CD4-positive, alpha-beta T cell treated with Interleukin-17A for 1 hour (primary cell): ENCODE measurements at places on chromosomes 2 and 18.

DNA sequence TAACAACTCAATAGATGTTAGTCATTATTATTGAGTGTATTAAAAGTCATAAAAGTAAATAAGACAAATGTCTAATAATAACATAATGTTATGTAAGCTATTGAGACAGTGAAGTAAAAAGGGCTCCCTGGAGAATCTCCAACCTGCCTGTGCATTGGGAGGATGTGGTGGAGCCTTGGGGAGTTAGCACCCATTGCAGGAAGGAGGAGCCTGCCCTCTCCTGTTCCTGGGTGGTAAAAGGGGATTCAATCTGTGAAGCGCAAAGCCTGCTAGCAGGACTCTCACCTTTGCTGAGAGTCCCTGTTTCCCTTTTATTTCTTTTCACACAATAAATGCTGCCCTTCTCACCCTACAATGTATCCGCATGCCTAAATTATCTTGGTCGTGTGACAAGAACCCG is 206.1 kb downstream of the RAB3GAP1 start:
- DNase-seq, result no peak

DNA sequence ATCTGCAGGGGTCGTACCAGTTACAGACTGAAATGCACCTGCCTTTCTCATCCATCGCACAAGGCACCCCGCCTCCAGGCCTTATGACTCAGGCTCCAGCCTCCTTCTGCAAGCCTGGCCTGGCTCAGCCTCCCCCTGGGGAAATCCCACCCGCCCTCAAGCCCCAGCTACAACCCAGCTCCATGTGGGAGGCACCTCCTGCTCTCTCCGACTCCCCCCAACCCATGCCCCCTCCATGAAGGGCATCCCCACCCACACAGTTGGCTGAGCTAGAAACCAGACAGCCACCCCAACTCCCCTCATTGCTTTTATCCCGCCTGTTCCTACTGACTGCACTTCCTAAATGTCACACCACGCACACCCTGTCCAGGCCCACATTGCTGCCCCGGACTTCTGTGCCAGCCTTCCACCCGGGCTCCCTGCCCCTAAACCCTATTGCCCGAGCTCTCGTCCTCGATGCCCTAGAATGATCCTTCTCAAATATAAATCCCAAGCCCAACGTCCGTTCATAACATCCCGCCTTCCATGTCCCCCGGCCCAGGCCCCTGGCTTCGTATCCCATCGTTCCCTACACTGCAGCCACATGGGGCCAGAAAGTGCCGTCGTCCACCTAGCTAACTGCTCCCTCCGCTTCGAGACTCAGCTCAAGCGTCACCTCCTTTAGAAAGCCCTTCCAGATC is 9.9 kb downstream of the DNMT3A start:
- DNase-seq, result no peak

GRCh38 chr2:68412127-68412819 is 47.2 kb downstream of the PLEK start:
- DNase-seq, result no peak

- peak; percentile 60 for DNase-seq
Observed at GRCh38 chr2:105373895-105374401, 24.9 kb downstream of the FHL2 start.

- no peak for DNase-seq
Observed at GRCh38 chr18:24413148-24413547, 13.3 kb upstream of the IMPACT start.

GRCh38 chr2:41668529-41668928 is 379.3 kb upstream of the PKDCC start:
- no peak for DNase-seq

GRCh38 chr2:174682578-174683391 is 81.5 kb downstream of the CHRNA1 start:
- DNase-seq, result peak; percentile 68

DNA sequence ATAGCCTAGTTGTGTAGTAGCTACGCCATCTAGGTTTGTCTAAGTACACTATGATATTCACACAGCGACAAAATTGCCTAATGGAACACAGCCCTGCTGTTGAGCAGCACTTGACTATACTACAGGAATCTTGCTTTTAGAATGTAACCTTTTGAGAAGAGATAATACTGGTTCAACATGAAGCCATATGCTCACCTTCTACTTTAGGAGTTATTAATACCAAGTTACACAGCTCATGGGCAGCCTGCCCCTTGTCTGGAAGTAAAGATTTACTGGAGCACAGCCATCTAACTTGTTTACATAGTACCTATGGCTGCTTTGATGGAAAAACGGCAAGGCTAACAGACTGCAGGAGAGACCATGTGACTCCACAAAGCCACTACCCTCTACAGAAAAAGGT is 174.8 kb downstream of the DYM start:
- no peak for DNase-seq

DNA sequence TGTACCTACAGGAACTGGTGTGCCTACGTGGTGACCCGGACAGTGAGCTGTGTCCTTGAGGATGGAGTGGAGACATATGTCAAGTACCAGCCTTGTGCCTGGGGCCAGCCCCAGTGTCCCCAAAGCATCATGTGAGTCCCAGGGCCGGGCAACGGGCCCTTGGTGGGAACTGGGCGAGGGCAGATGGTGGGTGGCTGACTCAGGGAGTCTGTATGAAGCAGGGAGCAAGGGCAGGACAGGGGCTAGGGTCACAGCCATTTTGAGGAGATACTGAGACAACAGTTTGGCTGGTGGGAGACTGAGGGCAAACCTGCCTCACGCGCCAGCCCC is 1.7 kb downstream of the EMILIN1 start:
- no peak for DNase-seq

DNA sequence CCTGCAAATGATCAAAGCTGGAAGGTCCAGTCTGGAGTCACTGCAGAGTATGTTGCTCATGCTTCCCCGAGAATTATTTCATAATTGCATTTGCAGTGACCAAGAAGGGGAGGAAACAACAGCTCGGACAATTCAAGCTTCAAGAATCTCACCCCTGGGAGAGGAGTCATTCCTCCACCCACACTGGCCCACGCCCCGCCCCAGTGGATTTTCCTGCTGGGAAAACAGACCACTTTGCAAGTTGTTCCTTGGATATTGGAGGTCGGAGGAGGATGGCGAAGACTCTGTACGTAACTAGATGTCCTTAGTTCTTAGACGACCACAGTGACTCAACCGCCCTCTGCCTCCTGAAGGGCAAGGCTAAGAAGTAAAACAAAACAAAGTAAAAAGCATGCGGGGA is 159.4 kb downstream of the TPO start:
- no peak for DNase-seq

GRCh38 chr2:196555726-196556125 is 83.8 kb upstream of the CCDC150 start:
- no peak for DNase-seq

DNA sequence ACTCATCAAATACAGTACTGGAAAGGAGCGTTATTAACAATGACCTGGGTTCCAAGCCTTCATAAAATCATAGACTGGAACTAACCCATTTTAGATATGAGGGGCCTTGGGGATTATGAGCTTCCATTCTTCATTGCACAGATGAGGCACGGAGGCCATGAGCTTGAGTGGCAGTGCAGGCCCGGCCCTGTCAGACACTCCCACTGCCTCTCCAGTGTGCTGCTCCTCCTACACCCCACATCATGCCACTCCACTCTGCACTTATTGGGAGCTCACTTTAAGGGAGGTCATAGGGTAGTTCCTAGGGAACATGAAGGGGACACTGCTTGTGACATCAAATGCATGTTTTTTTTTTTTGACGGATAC is 77.9 kb downstream of the TSN start:
- no peak for DNase-seq

DNA sequence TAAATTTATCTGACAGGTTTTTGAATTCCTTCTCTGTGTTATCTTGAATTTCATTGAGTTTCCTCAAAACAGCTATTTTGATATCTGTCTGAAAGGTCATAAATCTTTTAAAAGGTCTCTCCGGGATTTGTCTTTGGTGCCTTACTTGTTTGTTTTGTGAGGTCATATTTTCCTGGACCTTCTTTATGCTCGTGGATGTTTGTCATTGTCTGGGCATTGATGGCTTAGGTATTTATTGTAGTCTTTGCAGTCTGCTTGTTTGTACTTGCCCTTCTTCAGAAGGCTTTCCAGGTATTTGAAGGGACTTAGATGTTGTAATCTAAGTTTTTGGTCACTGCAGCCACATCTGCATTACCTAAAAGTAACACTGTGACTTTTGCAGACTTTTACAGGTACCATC is 355.2 kb downstream of the PARD3B start:
- no peak for DNase-seq

DNA sequence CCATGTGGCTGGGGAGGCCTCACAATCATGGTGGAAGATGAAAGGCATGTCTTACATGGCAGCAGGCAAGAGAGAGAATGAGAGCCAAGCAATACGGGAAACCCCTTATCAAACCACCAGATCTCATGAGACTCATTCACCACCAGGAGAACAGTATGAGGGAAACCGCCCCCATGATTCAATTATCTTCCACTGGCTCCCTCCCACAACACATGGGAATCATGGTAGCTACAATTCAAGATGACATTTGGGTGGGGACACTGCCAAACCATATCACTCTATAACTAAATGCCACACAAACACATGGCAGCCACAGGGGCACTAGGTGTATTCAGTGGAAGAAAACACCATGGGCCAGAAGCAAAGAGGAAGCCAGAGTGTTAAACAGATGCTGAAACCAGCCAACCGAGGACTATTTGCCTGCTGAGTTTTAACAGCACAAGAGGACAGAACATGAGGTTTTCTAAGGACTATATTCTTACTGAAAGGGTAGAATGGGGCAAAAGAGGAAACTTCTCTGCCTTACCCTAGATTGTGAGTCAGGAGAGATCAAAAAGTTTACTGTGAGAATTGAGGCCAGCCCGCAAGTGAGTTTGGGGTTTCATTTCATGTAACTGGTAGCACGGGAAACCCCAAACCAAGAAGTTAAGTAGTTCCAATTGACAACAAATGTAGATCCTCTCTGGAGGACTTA is 49.2 kb downstream of the SIGLEC15 start:
- peak; percentile 69 for DNase-seq

- DNase-seq, result no peak
Observed at GRCh38 chr2:100998235-100998573, 3.9 kb upstream of the RPL31 start.

- no peak for DNase-seq
Observed at GRCh38 chr2:121650315-121650930, 1.2 kb upstream of the CLASP1 start.

- DNase-seq, result no peak
Observed at GRCh38 chr2:239116456-239117246, 268.8 kb downstream of the TWIST2 start.

DNA sequence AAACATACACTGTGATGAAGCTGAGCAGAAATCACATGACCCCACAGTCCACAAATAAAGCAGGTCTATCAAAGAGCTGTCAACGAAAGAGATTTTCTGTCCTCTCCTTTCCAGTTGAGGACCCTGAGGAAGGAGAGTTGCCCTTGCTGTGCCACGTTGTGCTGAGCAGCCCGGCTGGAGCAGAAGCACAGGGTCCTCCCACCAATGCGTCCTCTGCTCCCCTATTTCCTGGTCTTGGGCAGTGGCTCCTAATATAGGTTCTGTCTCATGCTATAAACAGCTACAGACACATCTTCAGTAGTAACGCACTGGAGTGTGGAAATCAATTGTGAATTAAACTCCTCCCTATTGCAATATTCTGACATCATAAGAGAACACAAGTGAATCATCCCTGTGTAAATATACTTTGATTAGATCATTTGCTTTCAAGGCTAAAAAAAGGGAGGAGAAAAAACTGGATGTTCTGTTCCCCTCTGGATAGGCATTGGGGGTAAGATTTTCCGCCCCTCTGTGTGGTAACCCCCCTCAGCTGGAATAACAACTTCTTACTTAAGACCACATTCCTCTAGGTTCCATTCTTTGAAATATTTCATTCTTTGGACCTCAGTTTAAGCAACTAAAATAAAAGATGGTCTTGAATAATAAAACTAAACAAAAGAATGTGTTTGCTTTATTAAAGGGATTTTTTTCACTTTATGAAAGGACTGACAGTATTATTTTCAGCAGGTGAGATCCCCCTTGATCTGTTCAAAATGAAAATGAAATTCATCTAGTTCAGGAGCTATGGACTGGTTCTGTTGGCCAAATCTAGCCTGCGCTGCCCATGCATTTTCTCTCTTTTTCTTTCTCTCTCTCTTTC is 8.3 kb upstream of the RHOB start:
- peak; percentile 27 for DNase-seq

DNA sequence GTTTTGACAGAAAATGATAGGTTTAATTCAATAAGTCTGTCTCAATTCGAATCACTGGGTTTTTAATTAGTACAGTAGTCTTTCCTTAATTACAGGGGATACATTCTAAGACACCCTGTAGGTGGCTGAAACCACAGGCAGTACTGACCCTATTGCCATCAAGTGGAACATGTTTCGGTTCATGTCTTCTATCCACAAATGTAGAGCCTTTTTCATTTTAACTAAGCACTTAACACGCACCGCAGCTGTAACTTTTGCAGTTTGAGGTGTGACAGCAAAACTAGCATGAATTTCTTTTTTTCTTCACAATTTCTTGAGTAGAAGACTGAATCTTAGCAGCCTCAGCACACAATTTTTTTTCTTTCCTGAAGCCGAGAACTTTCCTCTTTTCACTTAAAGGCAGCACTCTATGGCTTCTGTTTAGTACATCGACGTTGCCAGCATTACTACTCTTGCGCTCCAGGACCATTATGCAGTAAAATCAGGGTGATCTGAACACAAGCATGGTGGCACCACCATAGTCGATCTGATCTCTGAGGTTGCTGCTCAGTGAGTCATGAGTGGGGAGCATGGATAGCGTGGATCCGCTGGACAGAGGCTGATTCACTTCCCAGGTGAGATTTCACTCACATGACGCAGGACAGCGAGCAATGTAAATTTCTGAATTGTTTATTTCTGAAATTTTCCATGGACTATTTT is 805.1 kb downstream of the RNF144A start:
- no peak for DNase-seq

DNA sequence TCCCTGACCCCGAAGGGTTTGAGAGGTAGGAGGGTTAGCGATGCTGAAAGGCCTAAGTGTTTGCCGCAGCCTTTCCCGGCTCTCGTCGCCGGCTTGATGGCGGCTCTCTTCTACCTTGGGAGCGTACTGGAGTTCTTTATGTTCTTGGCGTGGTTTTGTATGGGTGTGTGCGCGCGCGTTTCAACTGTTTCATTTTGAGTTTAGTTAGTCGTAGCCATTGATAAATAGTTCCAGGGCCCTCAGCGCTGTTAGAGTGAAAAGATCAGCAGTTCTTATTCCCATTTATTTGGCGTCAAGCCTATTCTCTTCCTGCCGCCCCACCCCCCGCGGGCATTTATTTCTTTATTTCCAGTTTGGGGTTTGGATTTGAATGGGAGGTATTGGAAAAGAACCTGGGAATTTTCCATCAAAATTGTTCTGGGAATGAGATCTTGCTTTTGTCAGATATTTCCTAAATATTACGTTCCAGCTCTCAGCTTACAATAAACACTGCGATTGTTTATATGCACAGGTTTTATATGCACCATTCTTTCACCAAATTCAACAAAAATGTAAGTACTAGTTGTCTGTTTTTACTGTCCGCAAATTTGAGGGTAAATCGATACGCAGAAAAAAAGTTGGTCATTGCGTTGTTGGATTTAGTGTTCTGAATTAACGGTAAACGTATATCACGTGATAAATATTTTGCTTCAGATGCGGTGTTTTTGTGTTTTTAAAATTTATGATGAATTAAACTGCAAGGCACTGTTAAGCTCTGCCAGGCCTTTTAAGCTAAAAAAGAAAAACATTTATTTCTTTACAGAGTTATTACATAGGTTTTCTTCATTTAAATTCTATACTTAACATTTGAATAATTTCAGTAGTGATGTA is 954 bp downstream of the CCNT2 start:
- peak; percentile 48 for DNase-seq

GRCh38 chr2:236164201-236164924 is 3.8 kb downstream of the GBX2 start:
- no peak for DNase-seq
